Putamen (tissue), 1 donor: ENCODE measurements at places on chromosomes 5 and 9.

DNA sequence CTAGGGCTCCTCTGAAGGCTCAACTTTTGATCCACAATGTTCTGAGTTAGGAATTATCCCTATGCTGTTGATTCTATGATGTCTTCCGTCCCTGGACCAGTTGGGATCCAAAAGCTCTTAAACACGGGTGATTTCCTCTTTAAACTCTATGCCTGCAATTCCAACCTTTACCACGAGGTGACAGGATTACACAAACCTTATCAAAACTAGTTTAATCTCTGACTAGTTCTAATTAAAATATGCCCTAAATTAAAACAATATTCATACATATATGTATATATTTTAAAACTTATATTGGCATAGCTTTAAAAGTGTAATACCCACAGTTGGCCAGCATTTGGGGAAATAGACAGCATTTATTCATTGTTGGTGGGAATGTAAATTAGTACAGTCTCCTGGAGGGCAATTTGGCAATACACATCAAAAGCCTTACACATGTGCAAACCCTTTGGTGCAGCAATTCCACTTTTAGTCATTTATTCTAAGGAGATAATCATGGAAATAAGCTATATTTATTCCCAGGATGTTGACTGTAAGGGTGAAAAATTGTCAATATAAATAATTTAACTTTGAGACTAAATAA, 51.6 kb upstream of the PHYKPL start:
- no peak for DNase-seq

GRCh38 chr5:107104040-107104995, 566.4 kb downstream of the EFNA5 start:
- DNase-seq, result no peak

DNA sequence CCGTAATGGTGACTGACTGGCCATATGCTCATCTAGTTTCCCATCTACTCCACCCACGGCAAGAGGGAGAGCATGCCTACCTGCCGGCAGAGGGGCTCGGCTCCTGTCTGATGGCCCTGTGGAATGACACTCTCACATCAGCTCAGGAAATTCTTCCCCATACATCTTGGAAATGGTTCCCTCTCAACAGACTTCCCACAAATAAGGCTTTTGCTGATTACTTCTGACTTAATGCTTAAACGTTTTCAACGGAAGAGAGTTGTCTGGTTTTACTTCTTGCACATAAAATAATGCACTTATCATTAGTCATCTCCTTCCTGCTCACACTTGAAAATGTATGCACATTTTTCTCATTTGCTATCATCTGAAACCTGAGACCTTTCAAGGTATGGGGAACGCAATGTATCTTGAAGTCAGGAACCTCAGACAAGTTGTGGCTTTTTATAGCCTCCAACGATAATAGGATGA, 129.5 kb downstream of the TTLL11 start:
- peak; percentile 65 for DNase-seq

GRCh38 chr9:89994988-89995613, 390.3 kb downstream of the GADD45G start:
- no peak for DNase-seq

DNA sequence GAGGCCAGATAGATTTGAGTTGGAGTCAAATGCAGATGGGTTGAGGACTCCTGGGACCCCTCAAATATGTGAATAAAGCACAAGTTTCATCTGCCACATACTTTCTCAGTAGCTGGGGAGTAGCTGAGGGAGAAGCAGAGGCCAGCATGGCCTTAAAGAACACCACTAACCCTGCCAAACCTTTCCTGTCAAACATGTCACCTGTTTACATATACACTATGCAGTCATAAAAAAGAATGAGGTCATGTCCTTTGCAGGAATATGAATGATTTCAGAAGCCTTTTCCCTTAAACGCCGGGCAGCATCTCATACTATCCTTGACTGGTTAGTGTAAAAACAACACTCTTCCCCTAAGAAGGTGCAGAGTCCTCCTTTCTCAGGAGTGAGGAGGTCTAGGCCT, 25.2 kb upstream of the HSD17B4 start:
- DNase-seq, result no peak

- no peak for DNase-seq
Measured at GRCh38 chr9:127424676-127424999, 456 bp downstream of the ZNF79 start.
